ENCODE measurements at places on chromosomes 16 and 17.

- DNase-seq, result no peak
These were observed 21.8 kb downstream of the SREBF1 start for GRCh38 chr17:17815062-17815406.

- peak; percentile 55 for DNase-seq
These were observed 4.8 kb downstream of the GNG13 start for GRCh38 chr16:795580-796229.

DNA sequence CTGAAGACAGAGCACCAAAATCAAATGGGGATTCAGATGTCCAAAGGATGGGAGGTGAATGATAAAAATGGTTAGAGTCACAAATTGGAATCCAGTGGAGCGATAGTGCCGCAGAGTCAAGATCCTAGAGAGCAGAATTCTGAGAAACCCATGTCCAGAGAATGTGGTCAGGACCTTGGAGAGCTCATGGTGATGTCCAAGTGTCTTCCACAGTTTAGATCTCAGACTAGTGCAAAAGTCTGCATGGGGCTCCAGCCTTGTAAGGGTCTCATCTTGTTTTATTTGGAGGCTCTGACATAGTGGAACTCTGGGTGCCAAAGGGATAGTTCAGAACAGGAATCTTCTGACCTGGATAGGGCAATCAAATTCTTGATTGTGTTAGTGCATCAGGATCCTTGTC lies 245.9 kb upstream of the HSBP1 start:
- no peak for DNase-seq

GRCh38 chr16:23836404-23837311 lies 875 bp downstream of the PRKCB start:
- DNase-seq, result no peak

DNA sequence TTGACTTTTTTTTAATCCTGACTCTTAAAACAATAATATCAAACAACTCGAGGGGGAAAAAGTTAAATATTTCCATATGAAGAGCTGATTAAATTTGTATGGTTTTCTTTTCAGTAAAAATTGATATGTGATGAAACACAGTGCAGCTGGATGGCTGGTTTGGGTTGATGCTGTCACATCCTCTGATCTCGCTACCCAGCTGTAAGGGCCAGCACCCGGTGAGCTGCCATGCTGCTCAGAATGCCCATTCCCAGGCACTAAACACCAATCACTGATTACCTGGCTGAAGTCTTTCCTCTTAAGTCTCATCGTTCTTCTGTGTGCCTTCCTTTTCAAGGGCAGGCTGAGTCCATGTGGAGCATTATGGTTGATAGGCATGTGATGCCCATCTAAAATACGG lies 234.3 kb downstream of the IRX3 start:
- DNase-seq, result no peak

DNA sequence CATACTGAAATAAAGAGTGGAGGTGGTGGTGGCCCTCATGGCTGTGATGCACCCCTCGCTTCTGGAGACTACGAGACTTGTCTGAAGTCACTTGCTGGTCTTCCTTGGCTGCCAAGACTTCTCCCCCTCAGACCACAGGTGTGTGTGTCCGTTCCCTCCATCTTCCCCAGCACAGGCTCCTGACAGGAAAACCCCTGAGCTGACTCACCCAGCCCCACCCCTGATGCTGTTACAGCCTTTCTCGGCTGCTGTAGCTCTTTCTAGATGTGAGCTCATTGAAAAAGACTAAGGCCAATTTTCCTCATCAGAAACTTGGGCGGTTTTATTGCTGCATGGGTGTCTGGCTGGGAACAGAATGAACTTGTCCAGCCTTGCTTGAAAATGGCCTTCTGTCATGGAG lies 296.9 kb downstream of the TMEM114 start:
- peak; percentile 5 for DNase-seq

GRCh38 chr17:32520104-32520701 lies 33.4 kb downstream of the CDK5R1 start:
- DNase-seq, result peak; percentile 98

DNA sequence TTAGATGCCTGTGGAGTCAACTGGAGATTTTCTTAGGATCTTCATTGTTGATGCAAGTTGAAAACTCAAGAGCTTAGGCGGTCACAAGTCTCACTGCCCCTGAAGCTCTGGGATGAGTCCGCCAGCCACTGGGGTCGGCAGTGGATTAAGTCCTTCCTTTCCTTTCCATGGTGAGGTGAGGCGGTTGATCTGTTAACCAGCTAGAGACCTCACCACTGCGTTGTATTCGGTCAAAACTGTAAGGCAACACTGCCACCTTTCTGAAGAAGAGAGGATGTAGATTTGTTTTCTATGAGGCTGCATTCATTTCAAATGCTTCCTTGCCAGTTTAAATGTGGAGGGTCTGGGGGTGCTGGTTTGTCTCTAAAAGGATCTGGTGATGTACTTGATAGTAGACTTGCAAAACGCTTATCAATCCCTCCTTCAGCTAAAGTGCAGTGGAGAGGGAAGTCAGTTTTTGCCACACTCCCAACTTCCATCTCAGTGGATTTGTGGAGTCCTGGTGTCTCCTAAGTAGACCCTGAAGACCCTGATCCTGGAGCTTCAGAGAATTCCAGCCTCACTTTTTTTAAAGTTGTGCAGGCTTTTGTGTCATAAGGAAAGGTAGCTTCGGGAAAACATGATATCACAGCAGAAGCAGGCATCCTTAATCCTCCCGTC lies 1.7 kb downstream of the MYOCD start:
- DNase-seq, result peak; percentile 54
